ENCODE measurements at places on chromosomes 1 and 21.
A peak's percentile ranks its signal among the peaks of the same experiment; 100 is the strongest.

- DNase-seq: no peak
Observed at GRCh38 chr1:75208862-75209261, 74.7 kb downstream of the LHX8 start.

- DNase-seq: no peak
Observed at GRCh38 chr1:164675342-164675904, 116.4 kb downstream of the PBX1 start.

DNA sequence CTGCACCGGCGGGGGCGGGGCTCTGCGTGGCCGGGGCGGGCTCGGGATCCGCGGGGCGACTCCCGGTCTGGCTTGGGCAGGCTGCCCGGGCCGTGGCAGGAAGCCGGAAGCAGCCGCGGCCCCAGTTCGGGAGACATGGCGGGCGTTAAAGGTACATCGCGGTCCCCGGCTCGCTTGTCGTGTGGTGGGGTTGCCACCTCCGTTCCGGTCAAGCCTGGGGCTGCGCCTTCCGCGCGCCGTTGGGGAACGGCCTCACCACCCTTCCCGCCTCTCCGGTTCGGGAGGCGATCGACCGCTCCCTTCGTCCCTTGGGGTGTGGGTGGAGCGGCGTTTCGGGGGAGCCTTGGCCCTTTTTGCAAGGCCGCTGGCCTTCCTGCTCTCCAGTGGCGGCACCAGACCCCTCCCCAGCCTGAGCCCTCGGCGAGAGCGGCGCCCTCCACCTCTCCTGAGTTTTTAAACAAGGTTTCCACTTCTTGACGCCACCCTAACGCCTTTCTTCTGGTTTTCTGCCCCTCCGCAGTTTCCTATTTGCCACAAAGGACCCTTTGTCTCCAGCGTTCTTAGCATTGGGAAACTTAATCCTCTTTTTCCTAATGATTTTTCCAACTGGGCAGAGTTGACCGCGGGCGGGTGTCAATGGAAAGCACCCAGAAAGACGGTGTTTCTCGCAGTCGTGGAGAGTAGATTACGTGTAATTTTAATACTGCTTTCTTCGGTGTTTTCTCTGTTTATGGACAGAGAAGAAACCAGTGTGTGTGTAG lies at the start of the genes LEPR and LEPROT:
LEPR (plus strand) TSS at position 79 of the 761 bp plus-strand sequence. CDS start 144,898 bp downstream, outside the sequence.
LEPROT (plus strand) TSS at position 79 of the 761 bp plus-strand sequence; CDS start at position 136, 57 bp downstream.
- peak; percentile 74 for DNase-seq

- DNase-seq: no peak
Observed at GRCh38 chr1:10693497-10694273, 102.8 kb downstream of the CASZ1 start.

DNA sequence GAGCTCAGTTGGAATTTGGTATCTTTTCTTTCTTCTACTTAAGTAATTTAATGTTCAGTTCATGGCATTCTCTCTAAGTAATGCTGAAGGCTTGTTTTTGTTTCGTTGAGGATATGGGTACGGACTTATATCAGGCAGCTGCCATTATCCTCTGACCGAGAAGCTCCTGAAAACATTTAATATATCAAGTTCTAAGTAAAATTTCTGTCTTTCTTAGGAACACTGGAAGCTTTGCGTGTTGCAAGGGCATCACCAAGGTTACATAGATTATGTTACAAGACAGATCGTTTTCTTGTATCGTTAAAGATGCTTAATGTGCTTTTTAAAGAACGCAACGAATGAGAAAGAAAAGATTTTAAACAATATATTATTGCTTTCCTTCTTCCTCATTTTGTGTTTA lies 1.0 kb upstream of the GALNT2 start:
- DNase-seq: no peak

GRCh38 chr21:46119637-46120271 lies 21.8 kb downstream of the COL6A2 start:
- no peak for DNase-seq

DNA sequence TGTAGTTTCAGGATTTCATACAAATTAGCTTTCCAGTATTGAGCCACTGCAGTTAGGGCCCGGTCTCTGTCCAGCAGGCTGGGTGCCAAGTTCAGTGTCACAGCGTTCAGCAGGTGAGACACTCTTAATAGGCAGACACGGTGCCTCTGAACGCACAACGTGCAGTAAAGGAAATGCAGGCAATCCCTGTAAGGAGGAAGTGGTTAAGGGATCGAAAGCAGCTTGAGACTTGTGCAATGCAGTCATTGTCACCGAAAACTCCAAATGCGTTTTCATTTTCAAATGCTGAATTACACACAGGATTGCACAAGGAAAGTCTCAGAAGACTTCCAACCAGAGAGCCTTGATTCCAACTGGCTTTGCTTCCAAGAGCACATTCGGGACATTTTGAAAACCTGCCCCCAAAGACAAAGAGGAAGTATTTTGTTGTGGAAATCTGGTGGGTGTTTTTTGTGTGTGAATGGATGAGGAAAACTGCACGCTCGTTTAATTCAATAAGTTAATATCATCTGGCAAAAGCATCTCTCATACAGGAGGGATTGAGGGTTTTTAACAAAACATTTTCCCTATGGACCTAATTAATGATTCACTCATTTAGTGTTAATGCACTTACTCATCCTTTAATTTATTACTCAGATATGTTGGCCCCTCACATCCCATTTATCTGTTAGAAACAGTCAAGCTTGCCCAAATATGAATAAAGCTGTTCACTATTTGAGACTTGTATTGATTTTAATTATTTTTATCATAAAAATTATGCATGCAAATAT lies 61.6 kb downstream of the PTGS2 start:
- no peak for DNase-seq
